ENCODE measurements at places on chromosomes 2 and 18.

DNA sequence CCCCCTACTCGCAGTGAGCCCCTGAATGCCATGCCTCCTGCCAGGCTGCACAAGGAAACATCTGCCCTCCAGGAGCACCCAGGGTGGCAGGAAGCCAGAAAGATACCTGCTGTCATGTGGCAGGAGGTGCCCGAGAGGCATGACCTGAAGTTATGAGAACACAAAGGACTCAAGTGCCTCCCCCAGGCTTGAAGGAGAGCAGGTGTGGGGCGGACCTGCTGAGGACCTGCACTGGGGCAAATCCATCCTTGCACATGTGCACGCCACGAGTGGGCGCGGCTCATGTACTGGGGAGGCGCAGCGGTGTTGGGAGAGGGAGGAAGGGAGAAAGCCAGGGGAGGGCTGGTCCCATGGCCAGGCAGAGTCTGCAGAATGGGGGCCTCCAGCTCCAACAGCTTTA, 26.9 kb downstream of the SDC1 start:
- no peak for DNase-seq

GRCh38 chr2:230217424-230217823, 2.4 kb downstream of the SP110 start:
- no peak for DNase-seq

- no peak for DNase-seq
Measured at GRCh38 chr2:67792681-67793091, 270.1 kb downstream of the C1D start.

DNA sequence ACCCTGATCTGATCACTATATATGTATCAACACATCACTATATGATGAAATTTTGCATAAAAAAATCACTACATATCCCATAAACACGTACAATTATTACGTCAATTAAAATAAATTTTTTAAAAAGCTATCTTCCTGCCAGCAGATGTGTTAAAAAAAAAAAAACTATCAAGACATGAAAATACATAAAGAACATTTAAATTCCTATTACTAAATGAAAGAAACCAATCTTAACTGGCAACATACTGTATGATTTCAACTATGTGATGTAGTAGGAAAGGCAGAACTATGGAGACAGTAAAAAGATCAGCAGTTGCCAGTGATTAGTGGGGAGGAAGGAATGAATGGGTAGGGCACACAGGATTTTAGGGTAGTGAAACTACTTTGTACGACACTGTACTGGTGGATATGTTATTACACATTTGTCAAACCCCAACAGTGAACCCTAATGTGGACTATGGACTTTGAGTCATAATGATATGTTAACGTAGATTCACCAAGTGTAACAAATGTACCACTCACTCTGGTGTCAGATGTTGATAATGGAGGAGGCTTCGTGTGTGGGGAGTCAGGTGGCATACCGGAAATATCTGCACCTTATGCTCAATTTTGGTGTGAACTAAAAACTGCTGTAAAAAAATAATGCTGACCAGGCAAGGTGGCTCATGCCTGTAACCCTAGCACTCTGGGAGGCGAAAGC, 27.4 kb downstream of the USP34 start:
- no peak for DNase-seq

DNA sequence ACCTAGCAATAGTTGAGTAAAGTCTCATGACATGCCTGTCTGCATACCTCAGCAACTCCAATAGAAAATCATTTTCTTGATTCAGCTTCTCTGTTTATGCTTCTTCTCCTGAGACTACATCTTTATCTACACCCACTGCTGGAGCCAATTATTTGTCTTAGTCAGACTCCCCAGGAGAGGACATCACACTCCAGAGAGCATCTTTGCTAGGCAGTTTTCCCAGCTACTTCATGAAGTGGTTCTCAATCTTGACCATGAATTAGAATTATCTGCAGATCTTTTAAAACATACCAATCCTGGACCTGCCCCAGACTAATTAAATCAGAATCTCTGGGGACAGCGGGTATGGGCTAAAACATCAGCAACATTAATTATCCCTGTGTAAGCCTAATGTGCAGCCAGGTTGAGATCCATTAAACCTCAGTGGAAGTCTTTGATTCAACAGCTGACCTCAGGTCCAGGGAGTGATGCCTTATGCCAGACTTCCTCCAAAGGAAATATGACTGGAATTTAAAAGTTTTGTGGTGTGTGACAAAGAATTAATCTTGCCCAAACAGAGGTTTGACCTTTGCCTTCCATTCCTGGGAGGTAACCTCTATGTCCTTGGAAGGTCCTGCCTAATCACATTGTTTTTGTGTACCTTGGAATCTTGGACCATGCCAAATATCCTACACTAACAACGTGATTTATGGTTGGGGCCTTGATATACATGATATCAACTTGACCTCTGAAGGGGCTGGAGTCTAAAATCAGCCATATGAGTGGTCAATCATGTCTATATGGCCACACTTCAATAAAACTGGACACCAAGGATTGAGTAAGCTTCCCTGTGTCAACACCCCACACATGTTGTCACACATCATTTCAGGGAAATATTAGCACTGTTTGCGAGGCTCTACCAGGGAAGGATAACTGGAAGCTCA, 99.3 kb upstream of the DNAJC10 start:
- peak; percentile 97 for DNase-seq

DNA sequence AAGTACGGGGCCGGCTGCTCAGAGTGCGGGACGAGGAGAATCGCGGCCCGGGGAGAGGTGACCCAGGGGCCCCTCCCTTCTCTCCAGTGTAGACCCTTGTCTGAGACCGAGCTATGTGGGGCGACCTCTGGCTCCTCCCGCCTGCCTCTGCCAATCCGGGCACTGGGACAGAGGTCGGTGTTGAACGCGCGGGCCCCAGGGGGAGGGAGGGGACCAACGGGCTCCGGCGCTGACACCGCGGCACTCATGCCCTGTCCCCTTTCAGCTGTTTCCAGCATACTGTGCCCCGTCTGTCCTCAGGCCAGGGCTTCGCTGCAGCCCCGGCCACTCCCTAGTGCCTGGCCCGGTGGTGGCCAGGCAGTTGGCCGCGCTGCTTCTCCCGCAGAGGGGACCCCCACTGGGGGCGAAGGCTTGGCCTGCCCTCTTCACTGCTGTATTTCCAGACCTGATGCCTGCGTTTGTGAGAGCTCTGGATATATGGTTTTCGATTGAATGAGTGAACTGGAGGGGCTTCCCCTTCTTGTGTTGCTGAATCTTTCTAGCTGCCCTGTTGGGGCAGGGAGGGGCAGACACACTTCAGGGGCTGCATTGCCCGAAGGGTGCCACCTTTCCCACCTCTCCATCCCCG, 809 bp downstream of the DBI start:
- no peak for DNase-seq

DNA sequence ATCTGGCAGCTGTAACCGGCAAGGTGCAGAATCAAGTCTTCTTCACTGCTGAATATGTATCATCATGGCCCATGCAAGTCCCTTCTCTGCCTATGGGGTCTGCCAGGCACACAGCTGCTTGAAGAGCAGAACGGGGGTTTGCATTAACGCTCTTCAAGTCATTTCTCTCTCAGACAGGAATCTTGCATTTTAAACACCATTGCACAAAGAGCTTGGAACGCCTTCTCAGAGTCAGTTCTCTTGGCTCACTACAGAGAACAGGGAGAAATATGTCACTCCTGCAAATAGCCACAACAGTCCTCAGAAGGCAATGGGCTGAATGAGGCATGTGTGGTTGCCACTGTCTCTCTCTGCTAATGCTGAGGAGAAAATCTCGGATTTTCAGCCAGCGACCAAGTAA, 2173.5 kb upstream of the PIK3C3 start:
- DNase-seq, result no peak

DNA sequence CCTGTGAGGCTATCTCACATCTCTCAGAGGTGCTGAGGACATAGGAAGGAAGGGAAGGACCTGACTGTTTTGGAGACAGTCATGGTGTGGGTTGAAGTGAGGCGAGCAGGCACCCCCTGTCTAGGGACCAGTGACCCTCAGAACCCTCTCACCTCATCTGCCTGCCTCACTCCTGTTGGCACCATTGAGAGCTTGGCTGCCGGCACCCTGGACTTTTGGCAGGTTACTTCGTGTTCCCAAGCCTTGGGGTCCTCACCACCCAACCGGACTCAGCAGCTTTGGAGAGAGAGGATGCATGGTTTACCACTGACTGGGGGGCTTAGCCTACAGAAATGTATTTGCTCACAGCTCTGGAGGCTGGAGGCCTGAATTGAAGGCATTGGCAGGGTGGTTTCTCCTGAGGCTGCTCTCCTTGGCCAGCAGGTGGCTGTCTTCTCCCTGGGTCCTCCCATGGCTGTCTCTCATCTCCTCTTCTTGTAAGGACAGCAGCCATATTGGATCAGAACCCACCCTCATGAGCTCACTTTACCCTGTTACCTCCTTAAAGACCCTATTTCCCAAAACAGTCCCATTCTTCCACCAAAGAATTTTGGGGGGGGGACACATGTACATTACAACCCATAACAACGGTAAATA, 142.0 kb downstream of the TSN start:
- no peak for DNase-seq

DNA sequence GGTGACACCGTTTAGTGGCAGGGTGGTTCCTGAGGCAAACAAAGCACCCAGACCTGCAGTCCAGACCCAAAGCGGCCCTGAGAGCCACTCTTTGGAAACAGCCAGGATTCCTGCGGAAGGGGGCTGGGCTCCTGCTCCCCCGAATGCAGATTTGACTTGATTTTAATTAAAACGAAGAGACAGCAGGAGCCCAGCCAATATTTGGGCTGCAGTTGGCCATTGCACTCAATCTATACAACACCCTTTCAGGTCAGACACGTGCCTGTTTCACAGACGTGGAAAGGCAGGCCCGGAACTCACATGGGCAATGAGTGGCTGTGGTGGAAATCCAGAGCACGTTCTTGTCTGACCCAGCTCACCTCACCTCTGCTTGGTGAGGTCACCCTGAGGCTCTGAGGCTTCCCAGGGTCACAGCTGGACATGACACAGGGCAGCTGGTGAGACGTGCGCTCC, 122.4 kb downstream of the NDUFA10 start:
- no peak for DNase-seq

GRCh38 chr2:126656431-126657147, 631 bp downstream of the GYPC start:
- no peak for DNase-seq

DNA sequence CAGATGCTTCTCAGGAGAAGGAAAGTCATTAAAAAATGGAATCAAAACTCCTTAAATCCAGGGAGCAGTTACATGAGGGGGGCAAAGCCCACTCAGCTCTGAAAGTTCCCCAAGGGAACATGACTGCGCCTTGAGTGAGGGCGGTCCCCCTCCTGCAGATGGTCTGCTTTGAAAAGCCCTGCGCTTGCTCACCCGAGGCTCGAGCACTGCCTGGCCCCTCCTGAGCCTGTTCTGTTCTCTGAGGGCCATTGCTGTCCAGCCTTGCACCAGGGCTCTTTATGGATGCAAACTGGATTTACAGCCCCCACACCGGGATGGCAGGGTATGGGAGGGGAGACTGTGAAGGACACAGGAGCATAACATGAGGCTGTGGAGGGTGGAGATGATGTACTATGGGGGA, 37.8 kb upstream of the DNMT3A start:
- DNase-seq, result no peak

DNA sequence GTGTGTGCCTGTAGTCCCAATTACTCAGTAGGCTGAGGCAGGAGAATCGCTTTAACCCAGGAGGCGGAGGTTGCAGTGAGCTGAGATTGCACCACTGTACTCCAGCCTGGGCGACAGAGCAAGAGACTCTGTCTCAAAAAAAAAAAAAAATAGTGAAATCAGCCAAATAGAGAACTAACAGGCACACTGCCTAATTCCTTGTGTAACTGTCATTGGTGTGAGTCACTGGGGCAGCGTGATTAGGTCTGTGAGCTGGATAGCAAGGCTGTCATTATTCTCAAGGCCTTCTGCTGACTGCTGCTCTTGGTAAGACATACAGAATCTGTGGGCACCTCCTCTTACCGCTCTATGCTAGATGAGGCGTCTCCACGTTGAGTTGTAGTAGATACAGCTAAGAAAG, 270.3 kb downstream of the NEDD4L start:
- DNase-seq, result peak; percentile 94

GRCh38 chr2:171910494-171910893, 11.8 kb upstream of the HAT1 start:
- no peak for DNase-seq

- DNase-seq, result no peak
Measured at GRCh38 chr2:230614913-230615332, 97.7 kb upstream of the CAB39 start.

DNA sequence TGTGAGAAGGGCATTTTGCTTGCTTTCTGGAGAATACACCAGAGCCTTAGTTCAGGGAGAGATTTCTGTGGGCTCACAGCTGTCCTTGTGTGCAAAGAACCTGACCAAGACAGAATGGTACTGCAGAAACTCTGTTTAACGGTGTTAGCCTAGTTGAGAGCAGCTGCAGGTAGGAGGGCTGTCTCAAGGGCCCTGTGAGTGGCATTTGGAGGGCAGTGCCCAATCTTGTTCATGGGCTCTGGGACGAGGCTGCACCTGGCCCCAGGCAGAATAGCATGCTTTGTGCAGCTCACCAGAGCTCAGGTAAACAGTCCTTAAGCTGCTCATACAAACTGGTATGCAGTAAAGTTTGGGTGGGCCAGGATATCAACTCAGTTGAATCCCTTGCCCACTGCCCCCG, 16.9 kb upstream of the RGPD4 start:
- DNase-seq, result no peak

DNA sequence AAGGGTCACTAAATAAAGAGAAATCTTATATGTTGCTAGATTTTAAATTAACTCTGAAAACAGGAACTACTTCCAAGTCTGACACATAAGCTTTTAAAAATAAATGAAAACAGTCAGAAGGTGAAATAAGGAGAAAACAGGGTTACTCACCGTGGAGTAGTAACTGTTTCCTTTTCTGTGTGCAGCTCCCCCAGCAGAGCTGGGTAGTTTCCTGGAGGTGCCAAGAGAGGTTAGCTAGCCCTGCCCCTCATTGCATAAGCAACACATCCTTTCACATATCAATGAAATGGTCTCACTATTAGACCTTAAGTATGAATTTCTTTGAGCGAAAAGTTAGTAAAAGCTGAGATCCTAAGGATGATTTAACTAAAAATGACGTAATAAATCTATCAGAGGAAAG, 54.0 kb upstream of the GPR75 start:
- DNase-seq, result peak; percentile 23

- no peak for DNase-seq
Measured at GRCh38 chr2:86543335-86543734, 19.9 kb downstream of the CHMP3 start.

All from AG09309 (cell line).